Stimulated activated CD4-positive, alpha-beta T cell treated with anti-CD3 and anti-CD28 coated beads, Interleukin-1b, Interleukin-23, amount 100 ng/mL, for 1 hour (primary cell): ENCODE measurements at places on chromosomes 3 and 15.

DNA sequence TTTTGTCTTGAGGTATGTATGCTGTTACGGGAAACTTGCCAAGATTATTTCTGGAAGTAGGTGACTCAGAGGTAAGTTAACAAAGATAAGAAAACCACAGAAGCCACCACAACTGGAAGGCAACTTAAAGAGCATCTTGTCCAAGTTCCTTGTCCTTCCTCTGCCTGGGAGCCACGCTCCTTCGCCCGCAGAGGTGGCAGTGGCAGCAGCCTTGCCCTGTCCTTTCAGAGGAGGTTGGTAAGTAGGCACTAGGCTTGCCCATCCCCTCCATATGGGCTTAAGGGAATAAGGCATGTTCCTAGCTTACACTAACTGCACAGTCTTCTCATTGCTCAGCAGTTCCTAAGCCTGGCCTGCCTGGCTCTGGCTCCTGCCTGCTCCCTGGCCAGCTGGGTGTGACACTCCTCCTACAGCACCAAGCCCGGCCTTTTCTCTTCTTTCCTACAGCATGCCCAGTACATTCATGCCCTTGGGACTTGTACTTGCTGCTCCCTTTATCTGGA, 48.0 kb upstream of the RAB6B start:
- DNase-seq: no peak

DNA sequence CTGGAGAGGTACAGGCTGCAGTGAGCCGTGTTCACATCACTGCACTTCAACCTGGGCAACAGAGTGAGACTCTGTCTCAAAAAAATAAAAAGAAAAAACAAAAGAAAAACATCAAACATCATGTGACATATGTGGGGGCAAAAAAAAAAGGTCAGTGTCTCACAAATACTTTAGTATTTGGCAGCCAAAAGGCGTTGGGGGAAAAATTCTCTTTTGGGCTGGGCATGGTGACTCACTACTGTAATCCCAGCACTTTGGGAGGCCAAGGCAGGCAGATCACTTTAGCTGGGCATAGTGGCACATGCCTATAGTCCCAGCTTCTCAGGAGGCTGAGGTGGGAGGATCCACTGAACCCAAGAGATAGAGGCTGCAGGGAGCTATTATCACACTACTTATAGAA, 47.6 kb downstream of the TMCC1 start:
- no peak for DNase-seq

DNA sequence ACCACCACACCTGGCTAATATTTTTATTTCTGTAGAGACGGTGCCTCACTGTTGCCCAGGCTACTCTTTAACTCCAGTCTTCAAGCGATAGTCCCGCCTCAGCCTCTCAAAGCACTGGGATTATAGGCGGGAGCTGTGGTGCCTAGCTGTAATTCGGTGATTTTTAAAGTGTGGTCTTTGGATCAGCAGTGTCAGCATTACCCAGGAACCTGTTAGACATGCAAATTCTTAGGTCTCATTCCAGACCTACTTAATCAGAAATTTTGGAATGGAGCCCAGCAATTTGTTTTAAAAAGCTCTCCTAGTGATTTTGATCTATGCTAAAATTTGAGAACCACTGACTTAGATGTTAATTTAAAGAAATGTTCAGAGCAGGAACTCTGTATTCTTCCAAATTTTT, 51.9 kb downstream of the GOLM2 start:
- no peak for DNase-seq

DNA sequence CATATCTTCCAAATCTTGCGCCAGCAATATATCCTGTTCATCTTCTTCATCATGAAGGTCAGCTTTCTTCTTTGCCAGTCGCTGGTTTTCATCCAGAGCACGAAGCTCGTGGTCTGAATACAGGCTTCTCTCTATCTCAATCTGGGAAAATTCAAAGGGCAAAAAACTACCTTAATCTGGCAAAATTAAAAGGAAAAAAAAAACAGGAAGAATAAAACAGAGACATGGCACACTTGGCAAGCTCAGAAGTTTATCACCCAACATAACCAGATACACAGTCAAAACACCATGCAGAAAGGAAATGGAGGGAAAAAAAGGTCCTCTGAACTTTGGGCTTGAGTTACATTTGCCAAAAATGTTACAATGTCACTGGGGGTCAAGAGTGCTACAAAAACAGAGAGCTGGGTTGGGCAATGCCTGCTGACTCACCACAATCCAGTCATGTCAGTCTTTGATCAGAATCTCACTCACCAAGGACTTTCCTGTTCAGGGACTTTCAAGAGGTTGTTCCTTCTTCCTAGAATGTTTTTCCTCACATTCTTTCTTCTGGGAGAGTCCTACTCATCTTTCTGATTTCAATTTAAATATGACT, 1.5 kb downstream of the MRPL46 start:
- no peak for DNase-seq

- DNase-seq: no peak
Measured at GRCh38 chr3:52440671-52441070, 4.2 kb downstream of the SEMA3G start.

GRCh38 chr15:69793431-69793780, 304.3 kb downstream of the TLE3 start:
- DNase-seq: no peak

- DNase-seq: no peak
Measured at GRCh38 chr3:151350656-151351055, 21.3 kb upstream of the P2RY13 start.

- DNase-seq: no peak
Measured at GRCh38 chr3:9496893-9497292, 56.7 kb downstream of the LHFPL4 start.

GRCh38 chr3:56864090-56864489, 62.3 kb upstream of the ARHGEF3 start:
- DNase-seq: no peak

- DNase-seq: no peak
Measured at GRCh38 chr3:24475925-24476324, 18.7 kb downstream of the THRB start.

DNA sequence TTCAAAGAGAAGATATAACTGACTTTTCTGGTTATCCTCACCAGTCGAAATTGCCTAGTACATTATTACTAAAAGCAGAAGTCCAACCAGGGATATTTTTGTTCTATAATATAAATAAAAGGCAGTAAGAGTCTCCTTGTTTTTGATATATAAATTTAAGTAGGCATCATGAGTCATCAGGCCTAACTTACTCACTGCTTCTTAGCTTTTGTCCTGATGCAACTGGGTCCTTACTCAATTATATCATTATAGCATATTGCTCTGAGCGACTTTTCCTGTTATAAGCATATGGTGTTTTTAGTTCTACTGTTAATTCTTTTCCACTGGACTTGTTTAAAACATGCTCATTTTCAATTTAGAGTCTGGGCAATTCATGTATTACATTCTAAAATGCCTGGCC, 910.1 kb downstream of the MCTP2 start:
- DNase-seq: no peak

DNA sequence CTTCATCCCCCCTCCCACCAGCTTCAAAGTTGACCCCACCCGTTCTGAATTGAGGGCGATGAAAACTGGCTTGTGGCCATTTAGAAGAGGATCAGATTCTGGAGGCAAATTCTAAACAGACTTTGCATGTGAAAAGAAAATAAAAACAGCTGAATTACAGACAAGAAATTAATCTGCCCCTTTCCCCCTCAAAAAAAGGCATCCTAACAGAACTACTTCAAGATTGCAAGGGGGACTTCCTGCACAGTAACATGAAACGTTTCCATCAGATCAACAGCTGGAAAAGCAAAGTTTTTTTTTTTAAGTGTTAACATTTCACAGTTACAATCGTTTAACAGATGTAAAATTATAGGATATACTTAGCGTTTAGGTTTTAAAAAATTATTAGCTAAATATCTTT, 229.3 kb downstream of the RORA start:
- DNase-seq: no peak

GRCh38 chr3:187992609-187993008, 161.3 kb upstream of the LPP start:
- DNase-seq: no peak

DNA sequence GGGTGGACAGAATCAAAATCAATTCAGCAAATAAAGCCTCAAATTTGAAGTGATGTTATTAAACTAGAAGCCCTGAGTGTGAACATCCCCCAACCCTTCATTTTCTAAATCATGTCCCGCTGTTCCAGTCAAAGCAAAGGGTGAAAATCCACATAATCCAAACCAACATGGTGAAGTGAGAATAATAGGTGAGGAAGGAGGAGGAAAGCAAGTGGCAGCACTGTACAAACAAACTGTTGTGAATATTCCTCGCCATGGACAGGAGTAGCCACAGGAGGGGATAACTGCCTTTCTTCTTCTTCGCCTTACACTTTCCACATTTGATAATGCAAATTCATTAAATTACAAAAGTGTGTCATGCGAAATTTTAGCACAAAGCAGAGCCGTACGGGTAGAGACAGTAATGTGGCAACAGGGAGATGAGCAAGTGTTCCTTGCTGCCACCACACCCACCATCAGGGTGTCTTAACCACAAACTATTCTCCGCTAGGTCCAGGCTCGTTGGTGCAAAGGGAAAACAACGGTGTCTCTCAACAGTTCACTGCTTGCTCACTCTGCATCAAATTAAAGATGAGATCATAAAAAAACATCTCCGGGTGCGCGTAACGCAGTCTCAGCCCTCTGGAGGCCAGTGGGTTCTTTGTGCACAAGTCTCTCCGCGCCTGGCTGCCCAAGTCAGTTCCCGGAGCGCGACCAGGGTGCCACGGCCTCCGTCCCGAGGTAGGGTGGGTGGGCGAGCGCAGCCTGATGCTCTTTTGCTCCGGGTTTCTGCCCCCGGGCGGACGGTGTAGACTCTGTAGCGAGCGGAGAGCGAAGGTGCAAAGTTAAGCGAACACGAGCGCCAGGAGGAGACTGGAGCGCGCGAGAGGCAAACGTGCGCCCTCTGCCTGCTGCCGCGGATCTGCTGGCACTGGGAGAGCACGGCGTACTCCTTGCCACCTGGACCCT, 6.7 kb downstream of the EPHA3 start:
- no peak for DNase-seq

DNA sequence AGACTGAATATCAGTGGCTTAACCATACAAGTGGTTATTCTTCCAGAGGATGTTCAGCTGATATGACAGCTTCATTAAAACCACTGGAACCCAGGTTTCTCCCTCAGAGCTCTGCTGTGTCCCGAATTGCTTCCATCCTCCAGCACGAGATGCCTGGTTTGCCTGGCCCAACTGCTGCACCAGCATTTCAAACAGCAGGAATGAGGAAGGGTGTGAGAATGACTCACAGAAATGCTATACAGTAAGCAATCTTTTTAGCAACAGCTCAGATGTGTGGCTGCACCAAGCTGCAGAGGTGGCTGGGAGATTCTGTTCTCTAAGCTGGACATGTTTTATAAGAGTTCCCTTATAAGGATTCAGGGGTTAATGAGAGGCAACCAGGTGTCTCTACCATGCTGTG, 271.0 kb downstream of the GABRG3 start:
- no peak for DNase-seq

- DNase-seq: no peak
Measured at GRCh38 chr15:81418891-81419290, 44.9 kb upstream of the TMC3 start.

- no peak for DNase-seq
Measured at GRCh38 chr3:156553705-156554356, 1.1 kb downstream of the SSR3 start.

- DNase-seq: no peak
Measured at GRCh38 chr3:86793786-86794185, 197.2 kb downstream of the VGLL3 start.

DNA sequence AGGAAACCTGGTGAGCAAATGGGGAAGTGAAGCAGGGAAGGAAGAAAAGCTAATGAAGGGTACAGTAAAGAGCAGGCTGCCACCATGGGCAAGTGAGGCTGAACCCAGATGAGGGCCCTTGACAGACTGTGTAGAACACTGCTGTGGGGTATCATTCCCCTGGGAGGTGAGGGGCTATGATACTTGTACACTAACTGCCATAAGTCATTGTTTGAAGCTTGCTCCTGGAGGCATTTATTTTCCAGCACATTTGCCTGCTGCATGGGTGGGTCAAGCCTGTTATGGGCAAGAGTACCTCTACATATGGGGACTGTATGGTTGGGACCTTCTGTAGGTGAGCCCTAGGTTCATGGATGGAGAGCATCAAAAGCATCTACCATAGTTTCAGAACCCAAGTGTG, 57.4 kb downstream of the POMGNT2 start:
- no peak for DNase-seq

DNA sequence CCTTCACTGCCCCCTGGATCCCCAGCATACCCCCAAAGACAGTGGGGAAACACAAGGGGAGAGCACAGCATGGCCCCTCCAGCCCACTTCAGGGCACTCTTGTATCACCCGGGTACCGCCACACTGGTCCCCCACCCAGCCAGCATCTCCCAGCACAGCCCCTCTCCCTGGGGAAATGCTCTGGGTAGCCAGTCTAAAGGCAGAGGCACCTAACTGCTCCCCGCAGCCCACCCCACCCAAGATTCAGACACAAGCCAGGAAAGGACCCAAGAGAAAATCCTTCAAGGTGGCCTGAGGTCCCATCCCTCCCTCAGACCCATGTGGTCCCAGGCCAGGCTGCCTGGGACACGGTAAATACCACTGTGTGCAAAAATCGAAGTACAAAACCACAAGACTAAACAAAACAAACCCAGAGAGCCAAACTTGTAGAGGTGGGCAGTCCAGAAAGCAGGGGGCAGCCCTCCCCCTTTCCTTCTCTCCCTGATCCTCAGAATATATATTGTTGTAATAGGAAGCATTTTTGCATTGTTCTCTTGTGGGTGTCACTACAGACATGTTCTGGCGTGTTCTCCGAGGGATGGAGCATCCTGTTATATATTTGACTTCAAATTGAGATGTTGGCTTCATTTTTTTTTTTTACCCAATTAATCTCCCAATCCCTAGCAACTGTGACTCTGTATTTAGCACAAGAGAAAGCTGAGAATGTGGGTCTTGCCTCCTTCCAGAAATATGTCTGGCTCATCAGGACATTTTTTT, 51.7 kb downstream of the GRIP2 start:
- no peak for DNase-seq

DNA sequence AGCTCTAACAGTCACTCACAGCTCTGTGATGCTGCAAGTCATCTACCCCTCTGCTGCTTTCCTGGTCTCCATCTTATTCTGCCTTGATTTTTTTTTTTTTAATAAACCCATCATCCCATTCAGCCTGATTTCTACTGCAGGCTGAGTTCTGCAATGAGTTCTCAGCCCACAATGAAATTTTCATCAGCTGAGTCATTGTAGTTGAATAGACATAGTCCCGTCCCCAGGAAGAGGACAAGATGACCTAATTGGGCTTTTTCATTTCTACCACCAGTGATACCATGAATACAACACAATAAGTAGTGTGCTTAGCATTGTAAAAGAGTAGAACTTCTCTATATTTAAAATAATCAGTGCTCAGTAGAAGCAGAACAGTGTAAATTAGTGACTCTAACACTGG, 59.3 kb downstream of the C3orf85 start:
- no peak for DNase-seq

GRCh38 chr3:170257145-170257544, 34.9 kb downstream of the PRKCI start:
- DNase-seq: no peak

DNA sequence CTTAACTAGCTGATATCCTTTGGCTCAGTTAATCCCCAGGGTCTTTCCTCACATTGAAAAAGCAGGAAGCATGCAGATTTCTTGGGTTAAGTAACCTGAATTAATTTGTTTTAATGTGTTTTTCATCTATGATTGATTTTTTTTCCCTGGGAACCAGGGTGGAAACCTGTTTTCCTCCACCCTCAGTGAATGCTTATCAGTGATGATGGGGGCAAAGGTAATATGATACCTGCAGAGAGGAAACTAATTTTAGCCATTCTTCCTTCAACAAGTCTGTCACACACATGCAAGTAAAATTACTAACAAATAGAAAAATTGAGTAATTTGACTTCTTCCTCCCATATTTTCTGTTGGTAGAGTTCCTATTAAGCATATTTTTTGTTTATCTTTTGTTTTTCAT, 5.9 kb downstream of the CASR start:
- DNase-seq: no peak

- no peak for DNase-seq
Measured at GRCh38 chr3:116067326-116067725, 378.0 kb downstream of the LSAMP start.
